Activated T-cell treated with anti-CD3 and anti-CD28 coated beads, Interleukin-2, amount 50 U/mL, for 48 hours (primary cell): ENCODE measurements at places on chromosomes 6 and 20.

- no peak for DNase-seq
Measured at GRCh38 chr20:2528671-2529271, 7.6 kb upstream of the TMC2 start.

DNA sequence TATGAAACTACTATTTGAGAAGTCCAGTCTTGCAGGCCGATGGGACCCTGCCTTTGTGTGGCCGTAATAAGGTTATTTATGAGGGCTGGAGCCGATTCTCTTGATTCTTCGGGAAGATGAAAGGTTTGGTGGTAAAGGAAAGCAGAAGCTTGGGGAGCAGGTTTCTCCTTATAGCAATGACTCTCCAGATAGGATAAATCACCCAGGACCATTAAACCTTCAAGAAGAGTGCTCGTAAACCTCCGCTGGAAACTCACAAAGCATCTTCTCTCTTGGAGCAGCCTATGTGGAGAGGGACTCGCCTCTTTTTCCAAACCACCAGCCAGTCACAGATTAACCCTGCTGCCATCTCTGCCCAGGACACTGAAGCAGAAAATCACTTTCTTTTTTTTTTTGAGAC lies 69.6 kb upstream of the SALL4 start:
- no peak for DNase-seq

DNA sequence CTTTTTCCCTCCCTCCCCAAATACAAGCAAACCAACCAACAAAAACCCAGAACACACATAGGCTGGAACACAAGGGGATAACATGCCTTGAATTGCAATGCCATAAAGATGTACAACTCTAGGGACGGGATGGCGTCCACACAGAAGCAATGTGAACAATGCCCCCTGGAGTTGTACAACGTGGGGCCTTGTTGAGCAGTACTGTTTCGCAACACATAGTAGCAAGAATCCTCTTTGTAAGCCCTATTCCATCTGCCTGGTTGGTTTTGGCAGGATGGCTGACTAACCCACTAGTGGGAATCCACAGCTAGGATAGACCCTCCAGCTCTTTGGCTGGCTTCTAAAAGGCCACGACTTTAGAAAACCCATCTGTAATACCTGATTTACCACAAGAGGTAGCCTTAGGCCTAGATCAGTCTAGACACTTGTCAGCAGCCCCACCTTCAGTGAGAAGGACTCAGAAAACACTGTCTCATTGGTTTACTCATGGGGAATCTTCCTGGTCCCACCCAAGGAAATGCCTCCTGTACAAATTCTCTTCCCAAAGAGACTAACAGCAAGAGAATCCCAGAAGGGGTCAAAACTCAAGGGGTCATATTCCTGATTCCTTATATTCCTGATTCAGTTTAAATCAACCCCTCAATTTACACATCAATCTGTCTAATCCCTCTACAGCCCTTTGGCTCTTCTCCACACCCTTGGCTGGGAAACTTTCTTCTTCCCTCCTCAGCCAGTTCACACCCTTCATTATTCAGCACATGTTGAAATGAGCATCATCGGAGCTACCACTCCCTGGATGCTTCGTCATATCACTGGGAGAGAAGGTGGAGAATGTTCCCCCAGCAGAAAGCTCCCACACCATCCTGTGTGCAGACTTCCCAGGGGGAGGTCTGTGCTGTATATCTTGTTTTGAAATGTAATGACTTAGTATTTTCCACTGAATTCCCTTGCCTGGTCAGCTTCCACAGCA lies 622.4 kb upstream of the FLRT3 start:
- no peak for DNase-seq

- DNase-seq = no peak
Measured at GRCh38 chr20:36066777-36067176, 87.8 kb upstream of the EPB41L1 start.

DNA sequence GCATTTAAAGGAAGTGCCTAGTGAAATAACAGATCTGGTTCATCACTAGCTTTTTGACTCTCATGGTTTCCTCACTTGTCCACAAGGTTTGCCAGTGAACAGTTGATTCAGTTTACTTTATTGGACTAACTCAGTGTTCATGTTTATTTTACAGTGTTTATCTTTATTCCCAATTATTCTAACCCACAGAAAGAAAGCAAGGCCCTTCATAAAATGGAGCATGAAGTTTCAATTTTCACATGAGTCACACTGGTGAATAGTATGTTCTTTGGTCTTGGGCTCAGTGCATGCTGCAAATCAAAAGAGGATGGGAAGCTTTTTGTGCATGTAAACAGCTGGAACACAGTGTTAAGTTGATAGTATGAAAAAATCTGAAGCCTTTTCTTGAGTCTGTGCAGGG lies 217.6 kb upstream of the HDDC2 start:
- no peak for DNase-seq

DNA sequence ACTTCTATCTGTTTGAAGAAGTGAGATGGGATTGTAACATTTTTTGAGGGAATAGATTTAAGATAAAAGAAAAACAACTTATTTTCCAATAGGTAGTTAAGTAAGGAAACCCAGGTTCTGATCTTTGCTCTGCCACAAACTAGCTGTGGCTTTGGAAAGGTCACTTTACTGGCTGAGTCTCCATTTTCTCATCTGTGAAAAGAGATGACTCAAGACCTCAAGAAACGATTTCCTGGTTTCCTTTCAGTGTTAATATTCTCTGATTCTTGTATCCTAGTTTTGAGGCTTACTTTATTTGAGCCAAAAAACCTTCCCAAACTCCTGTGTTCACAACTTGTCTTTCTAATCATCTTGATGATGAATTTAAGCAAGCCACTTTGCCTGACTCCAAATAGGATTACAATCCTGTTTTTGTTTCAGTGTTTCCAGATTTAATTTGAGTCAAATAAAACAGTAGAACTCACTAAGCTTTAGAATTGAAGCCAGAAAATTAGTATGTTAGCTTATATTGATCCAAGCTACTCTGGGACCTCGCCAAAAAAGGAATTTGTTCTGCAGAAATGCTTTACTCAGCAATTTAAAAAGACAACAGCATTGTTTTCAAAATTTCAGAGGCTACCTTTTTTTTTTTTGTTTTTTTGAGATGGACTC lies 51.1 kb downstream of the ENPP1 start:
- DNase-seq = no peak

GRCh38 chr6:127980996-127981395 lies 80.1 kb upstream of the THEMIS start:
- no peak for DNase-seq

GRCh38 chr20:64254156-64254555 lies 1.4 kb upstream of the PCMTD2 start:
- peak; percentile 11 for DNase-seq

DNA sequence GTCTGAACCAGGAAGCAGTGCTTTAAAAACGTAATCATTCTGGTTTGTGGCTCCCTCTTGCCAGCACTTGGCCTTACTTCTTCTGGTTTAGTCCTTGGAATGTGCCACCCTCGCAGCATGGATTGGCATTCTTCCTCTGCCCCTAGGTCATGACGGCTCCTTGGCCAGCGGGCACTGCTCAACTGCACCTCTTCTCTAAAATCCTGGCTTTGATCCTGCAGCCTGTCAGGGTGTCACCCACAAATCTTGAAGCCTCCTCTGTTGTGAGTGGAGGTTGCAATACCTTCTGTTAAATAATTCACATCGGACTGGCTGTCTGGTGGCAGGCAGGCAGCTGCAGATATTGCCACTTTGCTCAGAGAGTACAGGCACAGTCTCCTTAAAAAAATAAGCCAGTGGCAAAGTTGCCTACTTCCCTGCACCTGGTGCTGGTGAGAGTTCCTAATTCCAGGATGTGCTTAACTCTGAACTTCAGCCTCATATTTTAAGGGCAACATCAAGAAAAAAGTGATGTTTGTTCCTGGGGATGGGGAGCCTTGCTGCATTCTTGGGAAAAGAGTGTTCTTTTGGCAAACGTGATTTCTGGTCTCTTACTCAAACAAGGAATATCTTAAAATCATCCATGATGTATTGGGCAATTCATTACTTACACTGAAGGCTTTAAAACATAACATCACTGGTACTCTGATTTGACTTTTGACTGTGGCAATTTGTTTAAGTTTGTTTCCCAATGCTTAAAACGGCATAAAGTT lies 179.8 kb downstream of the FOXA2 start:
- no peak for DNase-seq

- peak; percentile 54 for DNase-seq
Measured at GRCh38 chr6:42404484-42404883, 47.2 kb downstream of the TRERF1 start.

- no peak for DNase-seq
Measured at GRCh38 chr20:4174909-4175308, 159.6 kb upstream of the RNF24 start.

GRCh38 chr20:41049451-41049850 lies 20.8 kb downstream of the TOP1 start:
- DNase-seq = no peak

GRCh38 chr20:58944610-58945009 lies 36.4 kb upstream of the NELFCD start:
- DNase-seq = no peak

DNA sequence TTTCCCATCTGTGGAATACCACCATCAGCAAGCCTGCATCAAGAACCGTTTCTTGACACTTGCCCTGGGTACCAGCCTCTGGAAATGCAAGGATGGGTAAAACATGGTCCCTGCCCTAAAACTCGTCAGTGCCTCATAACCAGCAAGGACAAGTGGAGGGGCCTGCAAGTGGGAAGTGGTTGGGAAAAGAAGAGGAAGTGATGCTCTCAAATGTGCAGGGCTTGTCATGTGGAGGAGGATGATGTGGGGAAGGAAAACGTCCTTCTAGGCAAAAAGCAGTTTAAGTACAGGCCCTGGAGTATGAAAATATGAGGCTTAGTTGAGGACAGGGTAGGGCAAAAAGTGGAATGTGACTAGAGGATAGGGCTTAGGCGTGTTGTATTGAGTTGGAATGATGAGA lies 19.0 kb downstream of the RREB1 start:
- DNase-seq = no peak

- no peak for DNase-seq
Measured at GRCh38 chr20:18077157-18077556, 19.4 kb upstream of the OVOL2 start.

DNA sequence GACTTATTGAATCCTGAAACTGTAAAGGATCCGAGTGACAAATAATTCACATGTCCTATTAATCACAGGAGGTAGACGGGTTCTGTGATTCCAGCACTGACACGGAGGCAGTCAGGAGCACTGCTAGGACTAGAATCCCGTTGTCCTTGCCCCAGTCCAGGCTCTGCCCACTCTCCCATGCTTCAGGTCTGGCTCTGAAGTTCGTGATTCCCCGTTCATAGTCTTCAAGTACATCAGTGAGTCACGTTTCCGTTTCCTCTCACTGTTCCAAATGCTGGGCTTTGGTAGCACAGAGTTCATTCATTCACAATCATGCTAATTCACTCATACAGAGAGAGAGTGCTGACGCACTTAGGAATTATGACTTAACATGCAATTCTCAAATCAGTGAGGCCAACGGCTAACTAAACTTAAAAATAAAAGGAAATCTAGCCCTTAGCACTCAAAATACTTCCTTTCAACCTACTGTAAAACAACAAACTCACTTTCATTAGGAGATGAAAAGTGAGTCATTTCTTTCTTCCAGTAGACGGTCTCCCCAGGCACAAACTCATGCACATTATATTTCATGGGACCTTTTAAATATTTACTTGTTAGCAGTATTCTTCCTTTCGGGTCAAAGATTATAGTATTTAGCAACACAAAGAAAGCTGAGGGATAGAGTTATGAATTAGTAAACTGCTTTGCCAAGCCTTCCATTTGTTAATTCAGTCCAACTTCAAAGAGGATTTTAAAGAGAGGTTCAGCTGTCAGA lies 94.0 kb upstream of the NHSL1 start:
- DNase-seq = peak; percentile 52

- DNase-seq = no peak
Measured at GRCh38 chr6:89385156-89385667, 26.9 kb downstream of the RRAGD start.

DNA sequence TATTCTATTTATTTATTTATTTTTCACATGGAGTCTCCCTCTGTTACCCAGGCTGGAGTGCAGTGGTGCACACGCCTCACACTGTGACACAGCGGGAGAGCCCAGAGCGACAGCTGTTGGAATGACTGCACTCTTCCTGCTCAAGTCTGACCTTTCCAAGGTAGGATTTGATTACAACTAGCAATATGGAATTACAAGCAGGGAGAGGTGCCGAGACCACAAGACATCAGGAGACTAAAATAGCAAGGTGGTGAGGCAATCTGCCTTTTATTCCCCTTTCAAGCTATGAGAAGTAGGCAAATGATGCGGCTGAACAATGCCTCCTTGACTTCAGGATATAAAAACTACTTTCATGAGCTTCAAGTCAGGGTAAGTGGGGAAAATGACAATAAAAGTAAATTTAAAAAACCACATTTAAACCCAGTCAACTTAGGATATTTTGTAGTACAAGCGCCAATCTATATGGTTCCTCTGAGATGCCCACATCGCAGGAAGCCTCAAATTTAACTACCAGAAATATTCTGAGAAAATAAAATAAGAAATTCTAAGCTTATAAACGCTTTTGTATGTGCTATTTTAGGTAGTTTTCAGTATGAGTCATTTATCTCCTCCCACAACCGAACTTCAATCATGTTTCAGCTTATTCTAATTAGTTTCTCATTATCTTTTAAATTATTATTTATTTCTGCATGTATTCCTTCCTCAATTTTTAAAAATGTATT lies 146.9 kb upstream of the SGK1 start:
- no peak for DNase-seq

- no peak for DNase-seq
Measured at GRCh38 chr20:46588532-46589511, 38.4 kb upstream of the OCSTAMP start.

GRCh38 chr6:38306931-38307330 lies 332.8 kb downstream of the BTBD9 start:
- DNase-seq = no peak

DNA sequence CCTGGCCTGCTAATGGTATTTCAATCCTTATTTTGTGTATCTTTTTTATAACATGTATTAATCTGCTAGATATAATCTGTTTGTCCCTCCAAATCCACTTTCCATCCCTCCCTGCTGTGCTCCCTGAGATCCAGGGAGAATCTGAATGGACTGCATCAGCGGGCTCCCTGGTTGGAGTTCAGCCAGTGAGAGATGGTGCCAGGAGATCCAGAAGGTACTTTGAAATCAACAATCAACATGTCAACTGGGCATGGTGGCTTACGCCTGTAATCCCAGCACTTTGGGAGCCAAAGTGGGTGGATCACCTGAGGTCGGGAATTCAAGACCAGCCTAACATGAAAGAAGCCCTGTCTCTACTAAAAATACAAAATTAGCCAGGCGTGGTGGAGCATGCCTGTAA lies 4.4 kb downstream of the ATF6B start:
- no peak for DNase-seq
